SHP77 treated with DMSO at 0.1 percent for 48 hours (cell line): ENCODE measurements at places on chromosomes 12 and 14.

DNA sequence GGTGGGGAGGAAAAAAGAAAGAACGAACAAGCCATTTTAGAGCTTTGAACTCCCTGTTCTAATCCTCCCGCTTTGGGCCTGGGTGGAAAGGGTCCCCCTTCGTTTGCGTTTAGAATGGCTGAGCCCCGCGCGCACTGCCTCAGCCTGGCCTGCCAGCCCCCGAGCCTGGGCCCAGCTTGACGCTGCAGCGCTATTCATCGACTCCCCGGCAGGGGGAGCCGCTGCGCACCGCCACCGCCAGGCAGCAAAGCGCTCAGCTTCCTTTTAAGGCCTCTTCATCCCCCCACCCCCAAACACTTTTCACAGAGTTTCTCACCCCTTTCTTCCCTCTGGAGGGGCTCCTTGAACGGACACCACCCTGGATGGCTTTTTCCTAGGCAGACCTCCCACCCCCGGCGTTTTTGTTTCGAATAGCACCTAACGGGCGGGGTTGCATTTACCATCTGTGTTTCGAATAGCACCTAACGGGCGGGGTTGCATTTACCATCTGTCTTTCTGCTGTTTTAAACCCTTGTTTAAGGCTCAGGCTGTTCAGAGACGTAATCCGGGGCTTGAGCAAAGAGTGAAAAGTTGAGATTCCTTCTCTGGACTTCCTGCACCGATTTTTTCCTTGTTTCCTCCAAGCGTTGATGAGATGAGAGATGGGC is 56.4 kb upstream of the PIWIL1 start:
- DNase-seq = no peak

DNA sequence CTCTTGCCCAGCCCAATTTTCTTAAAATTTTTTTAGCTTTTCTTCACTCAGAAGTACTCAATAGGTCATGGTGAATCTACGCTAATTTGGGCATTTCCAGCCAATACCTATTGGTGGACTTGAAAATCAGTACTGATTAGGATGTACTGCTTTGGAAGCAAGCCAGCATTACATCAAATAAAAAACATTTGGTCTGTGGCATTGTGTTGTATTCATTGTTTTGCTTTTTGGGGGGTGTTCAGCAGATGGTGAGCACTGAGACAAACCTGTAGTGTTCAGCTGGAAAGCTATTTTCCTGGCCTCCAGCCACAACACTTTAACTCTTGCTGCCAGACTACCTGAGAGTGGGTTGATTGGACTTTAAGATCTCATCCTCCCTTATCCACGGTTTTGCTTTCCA is 4.0 kb downstream of the MAPKAPK5 start:
- no peak for DNase-seq

DNA sequence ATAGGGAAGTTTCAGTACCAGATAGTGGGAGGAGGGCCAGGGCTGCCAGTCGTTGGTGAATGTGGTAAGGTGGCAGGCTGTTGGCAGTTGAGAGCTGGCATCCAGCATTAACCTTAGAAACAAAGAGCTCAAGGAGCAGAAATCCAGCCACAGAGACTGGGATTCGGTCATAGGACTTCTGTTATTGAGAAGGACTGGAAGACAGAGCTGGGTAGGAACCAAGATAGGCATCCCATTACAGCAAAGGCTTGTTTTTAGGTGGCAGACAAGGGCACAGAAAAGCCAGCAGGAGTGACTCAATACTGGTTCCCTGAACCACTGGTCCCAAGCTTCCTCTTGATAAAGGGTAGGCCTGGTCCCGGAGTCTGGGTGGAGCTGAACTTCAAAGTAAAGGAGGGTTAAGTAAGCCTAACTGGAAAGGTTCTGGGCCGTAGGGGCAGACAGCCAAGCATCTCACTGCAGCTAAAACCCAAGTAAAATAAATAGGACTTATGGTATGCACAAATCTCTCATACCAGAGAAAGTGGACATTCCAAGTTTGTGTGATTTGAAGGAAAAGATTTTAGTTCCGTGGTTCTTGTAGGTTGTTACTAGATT is 147.9 kb downstream of the ETV6 start:
- DNase-seq = no peak

GRCh38 chr12:90055071-90055470 is 346.4 kb upstream of the ATP2B1 start:
- no peak for DNase-seq

GRCh38 chr12:108685469-108686260 is 45.7 kb downstream of the CORO1C start:
- no peak for DNase-seq
